Airway epithelial cell (primary cell): ENCODE measurements at places on chromosomes 11 and 22. TPM values are rescaled to one million over a fixed set of nuclear protein-coding genes. Genes with fewer than 3 reads are reported as not detected.

Gene LARGE2
- 25.0 and 27.2 TPM in 2 replicates for total RNA-seq

Gene TSGA10IP
- not detected in 2 replicates for total RNA-seq

Gene ST3GAL4
- 18.4 and 21.8 TPM in 2 replicates for total RNA-seq

Gene TBX10
- total RNA-seq = not detected in 2 replicates

Gene MPPED2
- not detected in 2 replicates for total RNA-seq

Gene IL18
- 59.2 and 62.4 TPM in 2 replicates for total RNA-seq

Gene OR52I1
- not detected in 2 replicates for total RNA-seq

Gene OVCH2
- total RNA-seq = 0.28 and 0.42 TPM in 2 replicates

Gene OR51B2
- not detected in 2 replicates for total RNA-seq

Gene NECTIN1
- 112 and 157 TPM in 2 replicates for total RNA-seq
